A673 (cell line): ENCODE measurements at places on chromosomes 2 and 18.

DNA sequence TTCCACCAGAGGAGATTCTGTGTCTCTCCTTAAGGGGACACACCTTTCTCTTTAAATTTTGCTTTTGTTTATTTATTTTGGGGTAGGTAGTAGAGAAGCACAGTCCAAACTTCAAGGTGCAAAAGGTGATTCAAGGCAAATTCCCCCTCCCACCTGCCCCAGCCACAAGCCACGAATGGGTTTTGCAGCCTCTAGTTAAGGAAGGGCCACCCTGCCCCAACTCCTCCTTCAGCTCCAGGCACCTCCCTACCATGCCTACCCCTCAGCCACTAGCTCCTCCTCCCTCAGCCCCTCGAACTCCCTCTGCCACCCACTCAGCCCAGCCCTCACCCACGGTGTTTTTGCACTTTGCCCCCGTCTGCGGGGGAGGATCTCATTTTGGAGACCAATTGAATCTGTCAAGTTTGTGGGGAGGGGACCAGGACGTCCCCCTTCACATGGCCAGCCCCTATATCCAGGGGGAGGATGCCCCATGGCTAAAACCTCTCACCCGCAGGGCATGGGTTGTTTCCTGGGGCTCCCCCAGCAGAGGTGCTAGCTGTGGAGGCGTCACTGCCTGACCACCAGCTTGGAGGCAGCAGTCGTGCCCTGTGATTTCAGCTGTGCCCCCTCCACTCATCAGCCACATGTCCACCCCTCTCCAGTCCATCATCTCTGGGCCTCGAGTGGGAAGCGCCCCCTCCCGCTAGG lies 4.5 kb downstream of the HAAO start:
- DNase-seq, result no peak

GRCh38 chr2:241015439-241015838 lies 17.0 kb downstream of the SNED1 start:
- DNase-seq, result no peak

DNA sequence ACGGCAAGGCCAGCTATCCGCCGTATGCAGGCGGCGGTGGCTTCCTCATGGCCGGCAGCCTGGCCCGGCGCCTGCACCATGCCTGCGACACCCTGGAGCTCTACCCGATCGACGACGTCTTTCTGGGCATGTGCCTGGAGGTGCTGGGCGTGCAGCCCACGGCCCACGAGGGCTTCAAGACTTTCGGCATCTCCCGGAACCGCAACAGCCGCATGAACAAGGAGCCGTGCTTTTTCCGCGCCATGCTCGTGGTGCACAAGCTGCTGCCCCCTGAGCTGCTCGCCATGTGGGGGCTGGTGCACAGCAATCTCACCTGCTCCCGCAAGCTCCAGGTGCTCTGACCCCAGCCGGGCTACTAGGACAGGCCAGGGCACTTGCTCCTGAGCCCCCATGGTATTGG lies 3.1 kb downstream of the B3GNT7 start:
- no peak for DNase-seq

- DNase-seq, result no peak
Observed at GRCh38 chr2:191892391-191892790, 45.5 kb upstream of the CAVIN2 start.

GRCh38 chr2:154125891-154126290 lies 254.2 kb downstream of the GALNT13 start:
- DNase-seq, result no peak

DNA sequence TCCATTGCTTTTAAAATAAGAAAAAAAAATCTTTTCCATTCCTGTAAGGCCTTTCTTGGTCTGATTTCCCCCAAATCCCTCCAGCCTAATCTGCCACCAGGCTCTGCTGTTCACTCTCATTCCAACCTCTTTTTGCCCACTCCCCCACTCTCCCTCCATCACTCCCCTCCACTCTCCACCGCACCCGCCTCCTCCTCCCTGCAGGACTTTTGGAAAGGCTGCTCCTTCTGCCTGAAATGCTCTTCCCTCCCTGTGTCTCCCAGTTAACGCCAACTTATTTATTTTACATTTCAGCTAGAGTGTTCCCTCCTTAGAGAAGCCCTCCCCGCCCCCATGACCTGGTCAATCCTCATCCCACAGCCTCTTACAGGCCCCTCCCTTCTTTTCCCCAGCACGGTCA lies 4.7 kb upstream of the WNT6 start:
- DNase-seq, result no peak

- DNase-seq, result no peak
Observed at GRCh38 chr2:120348737-120349439, 3.0 kb downstream of the INHBB start.

DNA sequence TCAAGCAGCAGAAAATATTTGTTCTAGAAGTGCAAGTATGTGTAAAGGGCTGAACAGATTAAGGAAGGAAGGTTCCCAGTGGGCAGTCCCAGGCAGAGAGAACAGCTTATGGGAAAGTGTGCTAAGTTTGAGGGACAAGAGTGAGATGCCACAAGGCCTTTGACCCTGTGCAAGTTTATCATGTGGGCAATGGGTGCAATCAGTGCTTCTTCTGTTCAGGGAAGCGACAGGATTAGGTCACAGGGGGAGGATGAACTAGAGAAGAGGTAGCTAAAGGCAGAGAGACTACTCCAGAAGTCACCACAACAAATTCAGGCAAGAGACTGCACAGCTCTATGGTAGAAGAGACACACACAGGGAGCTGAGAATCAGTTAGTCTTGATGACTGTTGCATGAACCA lies 44.3 kb downstream of the LPIN2 start:
- DNase-seq, result no peak

DNA sequence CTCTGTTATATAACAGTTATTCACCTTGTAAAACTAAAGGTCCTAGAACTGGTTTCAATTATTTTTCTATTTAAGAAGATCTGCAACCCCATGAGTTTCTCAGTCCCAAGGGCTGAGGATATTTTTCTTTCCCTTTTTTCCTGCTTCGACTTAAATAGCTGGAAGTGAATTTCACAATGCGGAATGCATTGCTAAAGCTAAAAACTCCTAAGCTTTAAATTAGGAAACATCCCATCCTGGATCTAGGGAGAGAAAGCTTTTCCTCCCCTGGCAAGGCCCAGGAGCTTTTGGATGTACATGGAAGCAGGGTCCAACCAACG lies 1.4 kb downstream of the RFX8 start:
- no peak for DNase-seq

DNA sequence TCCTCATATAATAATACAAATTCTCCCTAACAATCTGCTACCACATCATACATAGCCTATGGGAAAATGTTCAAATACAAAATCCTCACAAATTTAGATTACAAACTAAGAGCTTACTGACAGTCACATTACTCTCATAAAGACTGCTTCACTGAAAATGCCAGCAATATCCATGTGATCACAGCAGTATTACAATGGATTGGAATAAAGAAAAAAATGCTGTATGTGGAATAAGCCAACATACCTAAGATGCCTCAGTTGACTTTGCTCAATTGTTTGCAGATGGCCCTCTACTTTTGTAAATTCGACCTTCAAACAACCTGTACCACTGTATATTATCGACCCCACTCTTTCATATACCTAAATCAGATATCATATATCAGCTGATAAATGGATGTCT lies 88.7 kb downstream of the DYM start:
- DNase-seq, result no peak

GRCh38 chr2:191676790-191677645 lies 918 bp upstream of the NABP1 start:
- peak; percentile 74 for DNase-seq

DNA sequence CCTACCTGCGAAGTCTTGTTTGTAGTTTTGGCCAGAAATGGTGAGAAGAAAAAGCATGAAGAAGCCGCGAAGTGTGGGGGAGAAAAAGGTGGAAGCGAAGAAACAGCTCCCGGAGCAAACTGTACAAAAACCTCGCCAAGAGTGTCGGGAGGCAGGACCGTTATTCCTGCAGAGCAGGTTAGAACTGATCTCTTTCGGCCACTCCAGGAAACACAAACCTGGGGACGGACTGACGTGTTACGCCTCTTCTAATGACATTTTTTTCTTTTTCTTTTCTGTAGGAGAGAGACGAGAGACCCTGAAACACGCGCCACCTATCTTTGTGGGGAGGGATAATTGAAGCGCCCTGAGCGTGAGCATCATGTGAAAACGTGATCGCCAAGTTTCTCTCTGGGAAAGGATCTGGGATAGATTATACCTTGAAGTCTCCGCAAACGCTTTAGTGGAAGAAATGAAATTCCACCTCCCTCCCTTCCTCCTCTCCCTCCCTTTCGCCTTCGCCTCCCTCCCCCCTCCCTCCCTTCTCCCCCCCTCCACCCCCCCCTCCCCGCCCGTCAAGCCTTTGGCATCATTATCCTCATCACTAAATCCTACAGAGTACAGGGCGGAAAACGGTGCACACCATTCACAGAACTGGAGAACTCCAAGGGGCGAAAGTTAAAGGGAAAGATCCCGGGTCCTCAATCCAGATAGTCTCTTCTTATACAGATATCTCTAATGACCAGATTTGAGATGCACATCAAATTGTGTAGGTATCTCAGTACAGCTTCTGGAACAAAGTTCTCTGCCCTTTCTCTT lies at the start of gene ZEB2:
Gene ZEB2, minus strand, starts transcription at position 186 of the 798 bp plus-strand sequence. CDS start 2,769 bp downstream, outside the sequence.
- DNase-seq, result peak; percentile 97

DNA sequence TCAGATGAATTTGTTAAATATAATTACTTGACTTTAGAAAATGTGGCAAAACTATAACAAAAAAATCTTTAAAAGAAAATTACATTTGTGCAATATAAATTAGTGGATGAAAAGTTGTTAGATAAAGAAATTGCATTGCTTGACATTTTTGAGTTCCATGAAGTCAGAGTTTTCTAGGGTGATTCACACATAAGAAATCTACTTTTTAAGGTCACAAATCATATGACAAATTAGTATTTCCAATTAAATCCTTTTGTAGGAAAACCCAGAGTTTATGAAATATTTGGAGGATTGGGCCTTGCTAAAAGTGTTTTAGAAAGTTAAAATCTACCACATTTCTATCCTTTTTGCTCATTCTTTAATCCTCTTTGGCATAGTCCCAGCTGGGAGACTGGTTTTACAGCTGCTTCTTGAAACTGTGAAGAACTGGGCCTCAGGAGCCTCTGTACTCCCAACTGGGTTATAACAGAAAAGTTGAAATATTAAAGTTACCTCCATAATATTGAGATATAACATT lies 289.2 kb downstream of the LRRTM4 start:
- peak; percentile 21 for DNase-seq

GRCh38 chr18:33802955-33803354 lies 224.9 kb downstream of the ASXL3 start:
- no peak for DNase-seq

DNA sequence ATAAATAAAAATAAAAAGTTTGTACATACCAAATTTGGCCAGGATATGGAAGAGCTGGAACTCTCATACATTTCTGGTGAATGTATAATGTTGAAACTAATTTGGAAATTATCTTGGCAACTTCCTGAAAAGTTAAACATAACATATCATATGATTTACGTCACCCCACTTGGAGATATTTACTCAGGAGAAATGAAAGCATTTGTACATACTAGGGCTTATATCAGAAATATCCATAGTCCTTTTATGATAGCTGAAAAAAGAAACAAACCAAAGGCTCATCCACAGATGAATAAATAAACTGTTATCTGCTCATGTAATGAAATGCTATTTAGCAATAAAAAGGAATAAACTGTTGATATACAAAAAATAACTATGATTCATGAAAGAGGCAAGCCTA lies 318.2 kb upstream of the NRXN1 start:
- DNase-seq, result no peak

GRCh38 chr18:28804512-28805202 lies 627.7 kb upstream of the CDH2 start:
- no peak for DNase-seq

DNA sequence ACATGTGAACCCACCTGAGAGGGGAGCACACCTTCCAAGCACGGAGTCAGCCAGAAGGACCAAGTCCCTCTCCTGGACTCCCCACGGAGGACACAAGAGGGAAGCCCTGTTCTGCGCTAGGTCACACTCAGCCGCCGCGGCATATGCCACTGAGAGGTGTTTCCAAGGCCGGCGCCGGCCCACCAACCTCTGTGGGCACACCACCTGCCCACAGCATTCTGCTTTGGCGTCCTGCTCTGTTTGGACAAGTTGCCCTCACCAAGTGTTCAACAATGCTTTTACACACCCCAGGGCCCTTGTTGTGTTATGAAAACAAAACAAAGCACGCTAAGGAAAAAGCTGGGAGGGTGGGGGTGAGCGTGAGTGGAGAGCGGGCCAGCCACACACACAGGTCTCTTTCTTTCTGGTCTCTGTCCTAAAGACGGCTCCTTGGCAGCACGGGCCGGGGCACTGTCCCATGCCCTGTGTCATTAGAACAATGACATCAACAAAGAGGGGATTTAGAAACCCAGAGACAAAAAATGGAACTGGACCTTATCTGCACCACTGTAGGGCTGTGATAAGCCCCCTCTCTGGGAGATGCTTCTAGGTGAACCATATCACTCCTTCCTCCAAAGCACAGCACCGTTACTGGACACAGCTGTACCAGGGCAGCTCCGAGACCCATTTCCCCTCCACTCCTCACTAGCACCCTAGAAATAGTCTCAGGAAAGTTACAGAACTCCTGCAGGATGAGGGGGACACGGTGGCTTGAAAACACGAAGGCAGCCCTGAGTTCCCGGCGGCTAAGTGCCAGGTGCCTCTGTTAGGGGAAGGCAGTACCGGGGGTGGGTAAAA lies 17.0 kb downstream of the SMAD7 start:
- DNase-seq, result no peak

DNA sequence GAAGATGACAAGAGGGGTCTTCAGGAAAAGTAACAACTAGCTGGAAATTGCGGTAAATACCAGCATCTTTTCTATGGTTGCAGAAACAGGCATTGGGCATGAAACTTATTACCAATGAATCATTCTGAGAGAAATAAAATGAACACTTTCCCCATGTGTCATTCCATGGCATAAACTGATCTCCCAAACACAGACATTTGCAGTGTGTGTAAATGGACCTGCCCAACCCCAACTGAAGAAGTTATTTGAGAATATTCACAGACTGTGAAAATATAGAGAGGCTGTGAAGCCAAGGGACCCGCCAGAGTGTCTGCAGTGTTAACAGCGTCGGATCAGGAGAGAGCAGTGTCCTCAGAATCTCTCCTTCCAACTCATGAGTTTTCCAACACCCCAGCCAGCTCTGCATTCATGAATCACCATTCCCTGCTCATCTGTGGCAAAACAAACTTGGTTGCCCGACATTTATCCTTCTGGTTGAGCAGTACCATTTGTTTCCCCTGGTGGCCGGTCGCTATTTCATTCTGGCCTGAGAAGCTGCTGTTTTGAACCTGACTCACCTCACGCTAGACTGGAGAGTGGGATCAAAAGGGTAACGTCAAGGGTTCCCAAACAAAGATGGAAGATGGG lies 238.4 kb downstream of the PID1 start:
- no peak for DNase-seq

GRCh38 chr2:206260188-206261012 lies 14.1 kb upstream of the ZDBF2 start:
- peak; percentile 31 for DNase-seq

GRCh38 chr18:45251236-45251635 lies 364.0 kb upstream of the SLC14A2 start:
- DNase-seq, result no peak

DNA sequence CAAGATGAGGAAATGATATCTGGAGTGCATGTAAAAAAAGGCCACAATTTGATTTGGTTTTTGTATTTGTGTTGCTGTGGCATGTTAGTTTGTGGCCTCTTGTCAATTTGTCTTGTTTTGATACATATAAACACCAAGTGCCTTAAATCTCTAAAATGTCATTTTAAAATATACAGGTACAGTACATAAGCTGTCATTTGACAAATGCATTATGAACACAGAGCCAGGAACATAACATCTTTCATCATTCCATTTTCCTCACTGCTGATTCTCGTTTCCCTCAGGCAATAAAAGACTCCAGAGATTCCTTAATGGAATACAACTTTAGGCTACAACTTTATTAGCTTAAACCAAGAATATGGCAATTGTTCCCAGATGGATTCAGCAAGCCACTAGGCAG lies 217.5 kb downstream of the ZNF804A start:
- DNase-seq, result no peak
